ENCODE measurements at places on chromosomes 1 and 21.

DNA sequence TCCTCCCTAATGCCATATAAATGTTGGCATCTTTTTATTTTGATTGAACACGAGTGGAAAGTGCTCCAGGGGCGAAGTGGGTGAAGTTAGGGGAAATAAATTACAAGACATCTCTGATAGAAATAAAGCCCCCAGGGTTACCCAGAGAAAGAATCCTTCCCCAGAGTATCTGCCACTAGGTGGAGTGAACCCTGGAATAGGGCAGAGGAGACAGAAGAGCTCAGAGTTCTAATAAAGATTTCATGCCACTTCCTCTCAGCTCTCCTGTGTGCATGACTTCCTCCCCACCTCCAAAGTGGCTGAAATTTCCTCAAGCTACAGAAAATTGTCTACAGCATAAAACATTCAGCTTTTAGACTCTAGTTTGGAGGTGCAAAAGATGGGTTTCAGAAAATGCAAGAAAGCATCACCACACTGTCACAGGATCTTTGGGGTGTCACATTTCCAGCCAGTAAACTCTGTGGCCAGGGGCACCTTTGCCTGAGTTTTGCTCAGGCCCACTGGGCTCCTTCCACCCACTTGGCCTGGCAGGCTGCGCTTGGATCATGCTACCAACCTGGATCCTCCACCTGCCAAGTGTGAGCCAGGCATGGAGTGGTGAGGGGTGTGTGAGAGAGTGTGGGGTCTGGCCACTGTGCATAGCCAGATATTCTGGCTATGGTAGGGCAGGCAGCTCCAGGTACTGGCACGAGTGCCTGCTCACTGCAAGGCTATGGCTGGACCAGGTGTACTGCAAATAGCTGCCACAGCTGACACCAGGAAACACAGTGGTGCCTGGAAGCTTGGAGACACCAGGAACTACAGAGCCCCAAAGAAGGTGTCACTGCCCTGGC lies 208.8 kb upstream of the USP25 start:
- DNase-seq, result no peak

- no peak for DNase-seq
These were observed 156.7 kb downstream of the NR5A2 start for GRCh38 chr1:200184196-200184595.

- DNase-seq, result no peak
These were observed 38.5 kb downstream of the MAP3K7CL start for GRCh38 chr21:29168891-29169315.

DNA sequence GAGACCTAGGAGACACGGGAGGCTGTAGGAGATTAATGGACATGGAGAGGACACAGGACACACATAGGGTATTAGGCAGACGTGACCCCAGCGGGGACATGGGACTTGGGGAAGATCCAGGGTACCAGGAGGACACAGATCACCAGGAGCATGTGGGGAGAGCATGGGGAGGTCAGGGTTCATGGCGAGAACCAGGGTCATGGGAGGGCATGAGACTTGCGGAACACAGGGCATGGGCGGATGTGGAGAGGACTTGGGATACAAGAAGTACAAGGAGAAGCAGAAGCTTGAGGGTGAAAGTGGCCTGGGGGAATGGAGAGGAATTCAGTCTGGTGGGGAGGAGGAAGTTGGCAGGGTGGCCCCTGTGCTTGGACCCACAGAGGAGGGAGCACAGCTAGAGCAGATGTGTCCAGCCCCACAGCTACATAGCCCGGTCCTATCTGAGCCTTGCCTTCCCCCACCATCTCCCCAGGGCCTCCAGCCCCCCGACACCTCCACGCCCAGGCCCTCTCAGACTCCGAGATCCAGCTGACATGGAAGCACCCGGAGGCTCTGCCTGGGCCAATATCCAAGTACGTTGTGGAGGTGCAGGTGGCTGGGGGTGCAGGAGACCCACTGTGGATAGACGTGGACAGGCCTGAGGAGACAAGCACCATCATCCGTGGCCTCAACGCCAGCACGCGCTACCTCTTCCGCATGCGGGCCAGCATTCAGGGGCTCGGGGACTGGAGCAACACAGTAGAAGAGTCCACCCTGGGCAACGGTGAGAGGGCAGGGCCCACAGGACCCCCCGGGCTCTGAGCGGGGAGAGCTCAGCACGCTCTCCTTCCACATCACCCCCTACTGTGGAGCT lies 12.1 kb downstream of the TIE1 start:
- DNase-seq, result no peak
